NCI-H774 (cell line): ENCODE measurements at places on chromosomes 5 and 9.

DNA sequence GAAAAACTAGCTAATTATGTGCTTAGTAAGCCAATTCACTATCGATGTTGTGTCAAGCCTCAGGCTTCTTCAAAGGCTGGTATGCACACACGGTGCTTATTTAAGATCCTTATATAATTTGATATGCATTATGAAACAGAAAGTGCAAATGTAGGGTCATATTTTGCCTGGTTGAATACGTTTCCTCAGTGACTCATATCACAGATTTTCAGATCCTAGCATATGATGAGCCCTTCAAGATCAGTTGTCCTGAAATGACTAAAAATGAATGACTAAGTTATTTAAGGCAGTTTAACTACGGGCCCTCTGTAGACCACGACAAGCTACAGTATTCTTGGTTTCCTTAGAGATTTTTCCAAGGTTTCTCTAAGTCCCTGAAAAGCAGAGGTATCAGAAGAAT lies 778.3 kb downstream of the PRELID2 start:
- no peak for DNase-seq

DNA sequence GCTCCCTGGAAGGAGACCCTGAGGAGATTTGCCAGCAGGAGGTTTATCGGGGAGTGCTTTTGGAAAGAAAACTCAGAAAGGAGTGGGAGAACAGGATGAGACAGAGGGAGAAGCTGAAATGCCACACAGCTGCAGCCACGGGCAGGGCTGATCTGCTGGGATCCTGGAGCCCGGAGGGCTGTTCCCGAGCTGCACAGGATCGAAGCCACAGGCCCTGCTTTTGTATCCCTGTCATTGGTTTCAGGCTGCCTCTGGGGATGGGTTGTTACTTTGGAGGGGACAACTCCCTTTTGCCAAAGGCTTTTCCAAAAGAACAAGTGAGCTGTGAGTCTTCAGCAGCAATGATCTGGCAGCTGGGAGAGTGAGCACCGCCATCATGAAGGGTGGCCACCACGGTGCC lies 152.5 kb upstream of the PTCH1 start:
- DNase-seq = no peak

GRCh38 chr9:134243778-134244467 lies 79.6 kb upstream of the RNU6ATAC start:
- DNase-seq = no peak

DNA sequence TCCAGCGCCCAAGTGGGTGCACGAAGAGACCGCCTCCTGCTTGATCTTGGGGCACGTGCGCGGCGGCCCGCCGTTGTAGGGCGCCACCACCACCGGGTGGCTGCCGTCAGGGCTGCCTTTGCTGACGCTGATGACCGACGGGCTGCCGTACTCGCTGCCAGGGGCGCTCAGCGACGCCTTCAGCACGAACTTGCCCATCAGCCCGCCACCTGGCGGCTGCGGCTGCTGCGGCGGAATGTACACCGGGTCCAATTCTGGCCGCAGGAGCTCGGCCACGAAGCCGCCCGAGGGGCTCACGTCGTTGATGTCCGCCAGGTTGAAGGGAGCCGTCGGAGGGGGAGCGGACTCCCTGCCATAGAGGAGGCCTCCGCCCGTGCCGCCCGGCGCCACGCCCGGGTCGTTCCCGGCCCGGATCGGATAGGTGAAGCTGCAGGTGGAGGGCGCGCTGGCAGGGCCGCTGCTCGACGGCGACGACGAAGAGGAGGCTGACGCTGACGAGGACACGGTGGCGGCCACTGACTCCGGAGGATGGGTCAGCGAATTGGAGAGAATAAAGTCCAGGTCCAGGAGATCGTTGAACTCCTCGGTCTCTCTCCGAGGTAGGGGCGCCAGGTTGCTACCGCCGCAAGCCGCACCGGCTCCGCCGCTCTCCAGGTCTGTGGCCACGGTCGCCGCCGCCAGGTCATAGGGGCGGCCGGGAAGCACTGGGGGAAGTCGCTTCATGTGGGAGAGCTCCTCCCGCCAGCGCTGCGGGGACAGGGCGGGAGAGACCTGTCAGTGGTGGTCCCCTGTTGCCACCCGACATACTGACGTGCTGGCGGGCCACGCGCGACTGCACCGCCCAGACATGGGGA lies 1.8 kb downstream of the KLF4 start:
- no peak for DNase-seq

GRCh38 chr9:125844611-125845010 lies 97.4 kb downstream of the PBX3 start:
- no peak for DNase-seq

DNA sequence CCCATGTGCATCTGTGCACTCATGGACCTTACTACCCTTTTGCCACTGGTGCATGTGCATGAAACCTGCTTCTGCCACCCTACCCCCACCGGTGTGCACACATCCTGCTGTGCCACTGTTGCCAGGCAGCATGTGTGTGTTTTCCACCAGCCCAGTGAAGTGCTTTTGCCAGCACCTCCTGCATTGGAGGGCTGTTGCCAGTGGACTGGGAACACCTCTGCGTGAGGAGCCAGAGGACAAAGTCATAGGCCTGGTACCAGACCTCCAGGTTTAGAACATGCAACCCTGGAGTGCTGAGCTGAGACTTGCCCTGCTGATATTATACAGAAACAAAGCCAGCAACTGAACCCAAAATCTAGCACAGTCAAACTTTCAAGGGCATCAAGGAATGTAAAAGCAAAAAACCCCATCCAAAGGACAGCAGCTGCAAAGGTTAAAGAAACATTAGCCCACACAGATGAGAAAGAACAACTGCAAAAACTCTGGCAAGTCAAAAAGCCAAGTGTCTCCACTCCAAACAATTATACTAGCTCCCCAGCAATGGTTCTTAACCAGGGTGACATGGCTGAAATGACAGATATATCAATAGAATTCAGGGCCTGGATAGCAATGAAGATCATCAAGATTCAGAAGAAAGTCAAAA lies 70.6 kb upstream of the PTPN3 start:
- DNase-seq = no peak

DNA sequence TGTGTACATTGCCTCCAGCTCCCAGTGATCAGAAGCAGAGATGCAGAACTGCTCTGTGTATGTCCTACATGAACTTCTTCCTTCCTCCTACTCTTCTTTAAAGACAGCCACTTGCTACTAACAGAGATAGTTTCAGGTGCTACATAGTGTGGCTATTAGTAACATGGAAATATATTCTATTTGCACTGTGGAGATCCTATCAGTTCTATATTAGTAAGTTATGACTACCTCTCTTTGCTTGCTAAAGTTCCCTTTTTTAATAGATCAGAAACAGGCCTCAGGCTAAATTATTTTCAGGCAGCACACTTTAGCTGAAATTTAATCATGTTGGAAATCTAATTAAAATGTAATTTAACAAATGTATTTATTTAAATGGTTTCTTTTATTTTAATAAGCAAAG lies 64.4 kb upstream of the TNFSF8 start:
- no peak for DNase-seq

DNA sequence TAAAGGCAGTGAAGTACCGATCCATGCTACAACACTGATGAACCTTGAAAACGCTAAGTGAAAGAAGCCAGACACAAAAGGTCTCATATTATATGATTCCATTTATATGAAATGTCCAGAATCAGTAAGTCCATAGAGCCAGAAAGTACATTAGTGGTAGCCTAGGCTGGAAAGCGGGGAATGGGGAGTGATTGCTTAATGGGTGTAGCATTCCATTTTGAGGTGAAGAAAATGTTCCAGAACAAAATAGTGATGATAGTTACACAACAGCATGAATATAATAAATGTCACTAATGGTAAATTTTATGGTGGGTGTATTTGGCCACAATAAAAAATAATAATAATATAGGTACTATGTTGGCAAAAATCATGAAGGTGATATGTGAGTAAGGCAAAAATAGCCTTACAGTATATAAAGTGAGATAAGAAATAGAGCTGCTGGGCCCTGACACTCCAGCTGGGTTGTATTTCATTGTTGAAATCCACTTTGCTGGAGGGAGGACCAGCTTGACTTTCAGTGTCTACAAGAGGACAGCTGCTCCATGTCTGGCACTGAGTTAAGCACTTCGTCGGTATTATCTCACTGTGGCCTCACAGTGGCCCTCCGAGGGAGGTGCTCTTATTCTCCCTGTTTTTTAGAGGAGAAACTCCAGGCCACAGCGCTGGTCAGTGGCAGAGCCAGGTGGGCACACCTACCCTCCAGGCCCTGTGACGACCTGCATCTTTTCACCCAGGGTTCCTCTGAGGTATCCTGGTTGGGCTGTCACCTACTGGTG lies 22.4 kb upstream of the ANGPTL2 start:
- peak; percentile 43 for DNase-seq

GRCh38 chr5:59222687-59223511 lies 640.0 kb downstream of the RAB3C start:
- DNase-seq = no peak

- DNase-seq = no peak
Observed at GRCh38 chr9:77021291-77021894, 1.9 kb downstream of the FOXB2 start.
